Activated CD8-positive, alpha-beta memory T cell treated with anti-CD3 and anti-CD28 coated beads for 1 hour (primary cell): ENCODE measurements at places on chromosomes 7 and 10.

- DNase-seq = no peak
These were observed 434.4 kb upstream of the ZMIZ1 start for GRCh38 chr10:78634389-78634815.

- DNase-seq = no peak
These were observed 49.3 kb downstream of the FBXL13 start for GRCh38 chr7:103025341-103025740.

- DNase-seq = no peak
These were observed 170.1 kb downstream of the PKD1L1 start for GRCh38 chr7:47778153-47778661.

DNA sequence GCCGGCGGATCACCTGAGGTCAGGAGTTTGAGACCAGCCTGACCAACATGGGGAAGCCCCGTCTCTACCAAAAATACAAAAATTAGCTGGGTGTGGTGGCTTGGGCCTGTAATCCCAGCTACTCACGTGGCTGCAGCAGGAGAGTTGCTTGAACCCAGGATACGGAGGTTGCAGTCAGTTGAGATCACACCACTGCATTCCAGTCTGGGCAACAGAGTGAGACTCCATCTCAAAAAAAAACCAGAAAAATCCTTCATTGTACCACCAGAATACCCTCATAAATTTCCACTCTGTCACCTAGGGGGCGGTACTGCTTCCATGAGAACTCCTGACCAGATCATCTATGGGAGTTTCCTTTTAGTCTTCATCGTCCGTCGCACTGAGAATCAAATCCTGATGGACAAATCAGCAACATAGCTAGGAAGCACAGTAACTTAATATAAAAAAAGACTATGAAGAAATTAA lies 225.8 kb upstream of the KLF14 start:
- no peak for DNase-seq

- no peak for DNase-seq
These were observed 110.1 kb downstream of the INHBA start for GRCh38 chr7:41592794-41593193.

DNA sequence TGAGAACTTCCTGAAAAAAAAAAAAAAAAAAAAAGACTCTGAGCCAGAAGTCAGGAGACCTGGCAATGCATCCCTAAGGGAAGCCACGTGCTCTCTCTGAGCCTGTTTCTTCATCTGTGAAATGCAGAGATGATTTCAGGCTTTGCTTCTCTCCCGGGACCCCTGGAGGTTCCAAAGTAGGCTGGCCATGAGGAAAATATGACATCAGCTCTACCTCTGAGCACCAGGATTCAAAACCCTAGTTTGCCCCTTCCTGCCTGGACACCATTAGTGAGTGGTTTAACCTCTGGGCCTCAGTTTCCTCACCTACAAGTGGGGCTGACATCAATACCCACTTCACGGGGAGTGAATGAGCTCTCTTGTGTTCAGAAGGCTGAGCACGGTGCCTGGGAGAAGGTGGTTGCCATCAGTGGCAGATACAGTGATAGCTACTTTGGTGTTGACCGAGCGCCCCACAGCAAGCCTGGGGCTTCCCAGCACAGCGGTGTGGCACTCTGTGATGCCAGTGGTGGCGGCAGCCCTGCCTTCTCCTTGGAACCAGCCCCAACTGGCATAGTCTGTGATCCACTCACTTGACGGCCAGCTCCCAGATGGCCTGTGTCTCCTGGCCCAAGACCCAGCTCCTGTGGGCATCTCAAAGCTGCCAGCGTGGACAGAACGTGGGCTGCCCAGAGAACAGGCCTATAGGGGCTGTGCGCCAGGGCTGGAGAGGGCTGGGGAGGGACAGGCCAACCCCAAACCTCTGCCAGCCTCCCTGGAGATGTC lies 153.1 kb upstream of the UNC5B start:
- DNase-seq = no peak

DNA sequence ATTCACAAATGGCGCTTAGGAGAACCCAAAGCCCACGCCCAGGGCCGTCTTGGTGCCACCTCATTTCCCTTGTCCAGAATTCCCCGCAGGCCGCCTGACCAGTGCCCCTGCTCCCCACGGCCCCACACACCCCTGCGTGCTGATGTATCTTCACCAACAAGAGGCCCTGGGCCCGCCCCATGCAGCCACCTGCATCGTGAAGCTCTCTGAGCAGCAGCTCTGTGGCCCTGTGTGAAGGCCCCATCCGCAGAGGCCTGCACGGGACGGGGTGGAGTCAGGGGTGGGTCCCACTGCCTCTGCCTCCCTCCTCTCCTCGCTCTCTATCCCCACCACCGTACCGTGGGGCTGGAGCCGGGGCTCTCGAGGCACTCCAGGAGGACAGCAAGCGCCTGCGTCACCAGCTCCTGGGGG lies 14.7 kb downstream of the BRAT1 start:
- no peak for DNase-seq

DNA sequence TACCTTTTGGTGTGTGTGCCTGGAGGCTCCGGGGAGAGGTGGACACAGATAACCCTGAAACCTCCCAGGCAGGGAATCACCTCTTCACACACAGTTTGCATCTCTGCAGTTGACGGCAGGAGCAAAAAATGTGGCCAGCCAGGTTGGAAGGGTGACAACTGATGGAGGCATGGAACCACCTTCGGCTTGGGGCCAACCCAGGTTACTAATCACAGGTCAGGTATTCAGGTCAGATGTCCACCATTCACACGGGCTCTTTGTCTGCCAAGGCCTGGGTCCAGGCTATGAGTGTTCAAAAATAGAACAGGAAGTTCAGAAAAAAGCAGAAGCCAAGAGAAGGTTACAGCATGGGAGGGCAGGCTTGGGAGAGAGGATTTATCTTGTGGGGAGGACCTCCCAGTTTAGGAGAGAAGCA lies 137.2 kb upstream of the EFCAB10 start:
- DNase-seq = no peak

DNA sequence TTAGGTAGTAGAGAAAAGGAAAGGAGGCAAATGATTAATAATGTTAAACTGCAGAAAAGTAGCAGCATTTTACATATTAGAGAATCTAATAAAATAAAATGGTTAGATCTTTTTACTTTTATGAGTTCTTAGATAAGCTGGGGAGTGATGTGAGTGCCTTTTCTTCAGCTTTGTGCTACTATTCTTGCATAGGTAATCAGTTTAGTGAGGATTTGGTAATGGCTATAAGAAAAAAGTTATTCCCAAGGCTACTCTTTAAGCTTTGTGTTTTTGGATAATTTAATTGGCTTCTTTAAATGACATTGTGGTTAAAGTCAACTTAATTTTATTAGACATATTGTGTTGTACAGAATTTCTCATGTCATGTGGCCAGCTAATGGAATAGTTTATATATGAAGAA lies 3.7 kb downstream of the KCND2 start:
- DNase-seq = no peak

DNA sequence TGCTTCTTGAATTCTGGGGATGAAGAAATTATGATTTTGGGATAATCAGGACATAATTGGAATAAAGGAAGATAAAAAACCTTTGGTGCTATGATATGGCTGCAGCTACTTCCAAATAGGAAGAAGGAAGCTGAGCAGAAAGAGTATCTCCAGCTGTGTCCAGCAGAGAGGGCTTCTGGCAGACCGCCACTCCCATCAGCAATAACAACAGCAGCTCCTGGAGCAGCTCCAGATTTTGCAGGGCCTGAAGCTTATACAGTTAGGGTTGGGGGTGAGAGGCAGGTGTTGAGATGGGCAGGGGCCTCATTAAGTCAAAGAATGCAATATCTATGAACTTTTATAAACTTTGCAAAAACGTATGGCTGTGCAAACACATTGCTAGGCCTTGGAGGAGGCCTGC lies 62.3 kb downstream of the C10orf120 start:
- no peak for DNase-seq

- no peak for DNase-seq
These were observed 151.0 kb downstream of the CHN2 start for GRCh38 chr7:29345590-29345989.

GRCh38 chr10:100148353-100149211 lies 37.2 kb downstream of the ERLIN1 start:
- no peak for DNase-seq

DNA sequence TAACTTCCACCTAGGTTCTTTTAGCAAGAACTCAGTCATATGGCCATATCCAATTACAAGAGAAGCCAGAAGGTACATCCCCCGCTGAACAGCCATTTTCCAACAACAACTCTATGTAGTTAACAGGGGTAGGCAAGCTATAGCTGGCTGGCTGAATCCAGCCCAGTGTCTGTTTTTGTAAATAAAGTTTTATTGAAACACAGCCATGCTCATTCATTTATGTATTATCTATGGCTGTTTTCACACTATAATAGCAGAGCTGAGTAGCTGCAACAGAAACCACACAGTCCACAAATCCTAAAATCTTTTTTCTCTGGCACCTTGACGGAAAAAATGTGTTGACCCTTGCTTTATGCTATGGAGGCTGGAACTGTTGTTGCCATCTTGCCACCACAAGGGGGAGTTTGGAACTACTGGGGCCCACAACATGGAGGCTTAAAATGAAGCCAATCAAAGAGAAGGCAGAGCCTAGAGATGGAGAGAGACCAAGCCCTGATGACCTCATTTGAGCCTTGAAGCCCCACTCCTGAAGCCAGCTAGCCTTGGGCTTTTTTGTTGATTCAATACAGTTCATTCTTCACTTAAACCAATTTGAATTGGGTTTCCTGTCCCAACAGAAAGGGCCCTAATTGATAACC lies 33.3 kb upstream of the XPNPEP1 start:
- DNase-seq = no peak

GRCh38 chr7:116495736-116496135 lies 3.8 kb upstream of the CAV2 start:
- no peak for DNase-seq

GRCh38 chr7:107668296-107668695 lies 7.7 kb downstream of the SLC26A4 start:
- no peak for DNase-seq

- no peak for DNase-seq
These were observed 42.9 kb upstream of the MET start for GRCh38 chr7:116629051-116629463.

DNA sequence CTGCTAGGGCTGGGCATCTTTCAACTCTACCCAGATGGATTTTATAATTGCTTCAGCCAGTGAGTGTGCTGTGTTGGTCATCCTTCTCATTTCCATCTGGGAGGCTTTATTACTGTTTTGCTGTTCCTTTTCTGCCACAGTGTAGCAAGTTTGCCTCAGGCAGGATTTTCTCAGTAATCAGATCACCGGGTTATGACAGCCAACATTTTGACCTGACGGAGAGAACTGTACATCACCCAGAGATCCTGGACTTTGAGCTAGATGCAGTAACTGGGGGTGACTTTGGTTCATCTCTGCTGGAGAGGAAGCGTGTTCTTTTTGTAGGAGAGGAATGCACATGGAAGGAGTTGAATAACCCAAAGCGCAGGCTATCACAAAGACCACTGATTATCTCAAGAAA lies 111.8 kb upstream of the AGR3 start:
- DNase-seq = no peak

GRCh38 chr7:32937344-32938174 lies 19.7 kb upstream of the FKBP9 start:
- DNase-seq = no peak

DNA sequence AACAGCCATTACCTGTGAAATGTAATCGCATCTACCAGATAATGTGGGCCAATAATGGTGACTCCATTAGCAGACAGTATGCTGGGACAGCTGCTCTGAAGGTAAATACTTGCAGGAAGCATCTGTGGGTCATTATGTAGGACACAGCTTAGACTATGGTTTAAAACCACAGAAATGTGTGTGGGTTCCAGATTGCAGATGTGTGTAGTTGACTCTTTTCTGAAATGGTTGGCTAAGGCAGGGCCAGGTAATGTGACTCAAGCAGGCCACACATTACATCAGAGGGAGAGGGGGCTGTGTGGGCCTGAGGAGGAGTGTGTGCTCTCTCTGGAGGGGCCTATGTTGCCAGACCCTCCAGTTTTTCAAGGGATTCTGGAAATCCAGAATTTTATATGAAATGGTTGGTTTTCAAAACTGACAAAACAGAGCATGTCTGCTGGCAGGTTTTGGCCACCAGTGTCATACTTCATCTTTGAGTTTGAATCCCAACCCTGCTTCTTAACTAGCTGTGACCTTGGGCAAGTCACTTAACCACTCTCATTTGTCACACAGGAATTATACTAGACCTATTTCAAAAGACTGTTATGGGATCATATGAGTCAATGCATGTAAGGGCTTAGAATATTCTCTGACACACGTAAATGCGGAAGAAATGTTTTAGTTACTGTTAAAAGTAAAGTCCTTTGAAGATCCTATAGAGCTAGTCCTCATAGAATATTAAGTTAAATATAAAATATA lies 64.5 kb downstream of the MCMBP start:
- DNase-seq = no peak

- no peak for DNase-seq
These were observed 158.6 kb upstream of the LYZL1 start for GRCh38 chr10:29130190-29130673.

- DNase-seq = no peak
These were observed 21.0 kb upstream of the MYL7 start for GRCh38 chr7:44162179-44162578.

DNA sequence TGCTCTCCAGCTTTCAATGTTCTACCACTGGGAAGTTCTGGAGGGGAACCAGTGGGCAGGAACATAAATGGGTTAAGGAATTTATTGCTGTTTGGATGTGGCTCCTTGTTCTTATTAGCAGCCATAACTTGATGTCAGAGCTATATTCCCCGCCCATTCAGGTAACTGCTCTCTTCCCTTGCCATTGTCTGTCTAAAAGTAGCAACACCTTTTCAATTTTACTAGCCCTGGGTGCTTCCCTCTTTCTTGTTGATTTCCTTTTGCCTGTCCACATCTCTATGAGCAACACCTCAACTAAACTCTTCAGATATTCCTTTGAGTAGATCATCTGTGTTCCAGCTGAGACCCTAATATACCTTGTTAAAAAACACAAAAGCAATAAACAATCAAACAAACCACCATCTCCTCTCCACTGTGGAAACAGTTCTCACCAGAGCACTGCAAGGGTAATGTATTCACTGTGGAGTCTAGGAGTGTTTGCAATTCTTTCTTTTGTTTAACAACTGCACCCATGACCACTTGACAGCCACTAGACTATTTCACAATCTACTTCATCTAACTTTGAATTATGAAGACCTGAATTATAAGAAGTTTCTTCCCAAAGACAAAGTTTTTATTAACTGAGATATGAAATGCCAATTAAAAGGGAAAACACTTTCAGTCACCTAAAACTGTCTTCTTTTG lies 436.7 kb downstream of the IPMK start:
- no peak for DNase-seq
